Immature natural killer cell (primary cell): ENCODE measurements at places on chromosomes 3 and 15.

GRCh38 chr15:40307421-40308211, at the start of gene PLCB2:
PLCB2 (minus strand) TSS chr15:40307935; CDS start chr15:40307672, 263 bp downstream.
- DNase-seq = peak; percentile 74

GRCh38 chr3:134754768-134755559, 40.1 kb upstream of the EPHB1 start:
- no peak for DNase-seq

- DNase-seq = no peak
Observed at GRCh38 chr15:90970274-90970673, 15.6 kb downstream of the RCCD1 start.

- DNase-seq = no peak
Observed at GRCh38 chr3:22748453-22749045, 454.6 kb upstream of the UBE2E2 start.

- no peak for DNase-seq
Observed at GRCh38 chr3:183488343-183488742, 59.9 kb upstream of the MCF2L2 start.

DNA sequence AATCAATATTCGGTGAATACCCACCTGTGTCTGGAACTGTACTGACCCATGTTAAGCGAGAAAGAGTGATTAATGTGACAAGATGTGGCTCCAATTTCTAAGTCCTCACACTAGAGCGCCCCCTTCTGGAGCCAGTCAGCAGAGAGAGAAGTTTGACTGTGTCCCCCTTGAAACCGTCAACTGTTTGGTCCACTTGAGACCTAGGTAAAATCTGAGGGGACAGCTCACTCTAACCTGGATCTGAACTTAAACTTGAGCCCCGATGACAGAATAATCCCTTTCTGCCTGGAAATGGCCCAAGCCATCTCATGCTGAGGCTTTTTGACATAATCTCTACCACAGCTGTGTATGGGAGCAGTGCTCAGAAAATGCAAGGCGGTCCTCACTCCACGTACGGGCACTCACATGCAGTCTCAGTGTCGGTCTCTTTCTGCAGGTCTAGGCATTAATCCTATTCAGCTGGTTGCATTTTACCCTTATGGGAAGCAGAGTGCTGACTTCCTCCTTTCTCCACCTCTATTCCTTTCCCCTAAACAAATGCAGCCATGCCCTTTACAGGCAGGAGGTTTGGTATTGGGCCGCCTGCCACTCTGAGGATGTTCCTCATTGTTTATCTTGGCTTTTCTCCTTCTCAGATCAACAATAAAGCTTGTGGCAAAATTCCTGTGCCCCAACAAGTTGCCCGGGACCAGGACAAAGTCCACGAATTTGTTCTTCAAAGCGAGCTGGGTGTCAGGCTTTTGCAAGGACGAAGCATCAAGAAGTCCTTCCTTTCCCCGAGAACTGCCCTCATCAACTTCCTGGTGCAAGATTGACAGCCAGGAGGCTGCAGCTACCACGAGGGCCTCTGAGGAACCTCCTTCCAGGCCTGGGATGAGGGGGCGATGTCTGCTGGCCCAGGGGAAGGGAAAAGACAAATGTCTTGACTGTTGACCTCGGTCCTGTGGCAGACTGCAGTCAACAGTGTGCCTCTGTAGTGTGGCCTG, 47.5 kb upstream of the LIMD1 start:
- no peak for DNase-seq

DNA sequence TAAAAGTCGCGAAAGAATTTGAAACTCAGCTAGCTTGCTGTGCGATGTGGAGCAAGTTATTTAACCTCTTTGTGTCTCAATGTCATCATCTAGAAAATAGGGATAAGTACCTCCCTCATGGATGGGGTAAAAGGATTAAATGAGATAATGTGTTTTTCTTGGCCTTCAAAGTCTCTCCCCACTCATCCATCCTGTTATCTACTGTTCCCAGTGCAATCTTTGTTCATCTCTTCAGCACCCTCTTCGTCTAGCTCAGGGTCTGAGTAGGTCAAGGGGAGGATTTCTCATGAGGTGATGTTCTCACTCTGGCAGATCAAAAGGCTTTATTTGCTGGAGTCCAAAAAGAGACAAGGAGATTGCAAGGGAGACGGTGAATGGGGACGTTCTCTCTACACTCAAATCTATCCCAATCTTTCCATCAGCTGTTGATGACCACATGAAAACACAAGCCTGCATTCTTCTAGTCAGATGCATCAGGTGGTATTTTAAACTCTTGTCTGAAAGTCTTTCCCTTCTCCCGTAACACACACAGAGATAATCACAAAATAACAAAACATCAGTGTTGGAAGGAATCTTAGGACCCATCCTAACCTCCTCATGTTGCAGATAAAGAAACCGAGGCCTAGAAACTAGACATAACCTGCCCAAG, 1.3 kb downstream of the MESD start:
- no peak for DNase-seq

GRCh38 chr15:72978223-72978622, 74.0 kb upstream of the NEO1 start:
- no peak for DNase-seq

- no peak for DNase-seq
Observed at GRCh38 chr3:9133656-9134055, 115.8 kb downstream of the SRGAP3 start.

- DNase-seq = no peak
Observed at GRCh38 chr15:56208641-56209155, 35.0 kb downstream of the RFX7 start.

DNA sequence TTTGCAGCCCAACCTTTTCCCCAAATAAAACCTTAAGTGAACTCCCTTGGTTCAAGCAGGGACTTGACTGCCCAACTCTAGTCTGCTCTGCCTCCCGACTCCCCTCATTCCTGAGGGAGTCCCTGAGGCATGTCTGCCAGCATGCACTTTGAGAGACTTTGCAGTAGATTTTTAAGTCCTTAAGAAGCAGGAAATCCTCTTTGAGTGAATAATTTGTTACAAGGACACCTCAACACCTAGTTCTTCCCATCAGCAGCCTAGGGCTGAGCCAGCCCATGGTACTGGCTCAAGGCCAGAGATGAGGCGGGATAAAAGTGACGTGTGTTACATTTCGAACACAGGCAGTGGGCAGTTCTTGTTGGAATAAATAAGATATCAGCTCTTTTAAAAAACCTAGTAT, 204.3 kb upstream of the SLC2A2 start:
- no peak for DNase-seq

DNA sequence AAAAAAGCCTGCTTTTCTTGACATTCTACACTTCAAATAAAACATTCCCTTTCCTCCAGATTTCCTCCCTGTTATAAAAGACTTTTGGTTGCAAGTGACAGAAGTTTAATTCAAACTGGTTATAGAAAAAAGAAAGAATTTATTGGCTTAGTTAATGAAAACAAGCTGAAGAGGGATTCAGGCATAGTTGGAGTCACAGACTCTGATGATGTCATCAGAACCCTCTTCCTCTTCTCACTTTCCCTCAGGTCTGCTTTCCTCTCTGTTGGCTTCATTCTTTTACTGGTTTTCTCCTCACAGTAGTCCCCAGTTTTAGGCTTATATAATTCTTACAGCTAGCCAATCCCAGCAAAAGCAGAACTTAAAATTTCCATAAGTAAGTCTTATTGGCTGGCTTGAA, 32.0 kb upstream of the MBNL1 start:
- no peak for DNase-seq

- no peak for DNase-seq
Observed at GRCh38 chr15:82543160-82543559, 2.9 kb upstream of the RPS17 start.

DNA sequence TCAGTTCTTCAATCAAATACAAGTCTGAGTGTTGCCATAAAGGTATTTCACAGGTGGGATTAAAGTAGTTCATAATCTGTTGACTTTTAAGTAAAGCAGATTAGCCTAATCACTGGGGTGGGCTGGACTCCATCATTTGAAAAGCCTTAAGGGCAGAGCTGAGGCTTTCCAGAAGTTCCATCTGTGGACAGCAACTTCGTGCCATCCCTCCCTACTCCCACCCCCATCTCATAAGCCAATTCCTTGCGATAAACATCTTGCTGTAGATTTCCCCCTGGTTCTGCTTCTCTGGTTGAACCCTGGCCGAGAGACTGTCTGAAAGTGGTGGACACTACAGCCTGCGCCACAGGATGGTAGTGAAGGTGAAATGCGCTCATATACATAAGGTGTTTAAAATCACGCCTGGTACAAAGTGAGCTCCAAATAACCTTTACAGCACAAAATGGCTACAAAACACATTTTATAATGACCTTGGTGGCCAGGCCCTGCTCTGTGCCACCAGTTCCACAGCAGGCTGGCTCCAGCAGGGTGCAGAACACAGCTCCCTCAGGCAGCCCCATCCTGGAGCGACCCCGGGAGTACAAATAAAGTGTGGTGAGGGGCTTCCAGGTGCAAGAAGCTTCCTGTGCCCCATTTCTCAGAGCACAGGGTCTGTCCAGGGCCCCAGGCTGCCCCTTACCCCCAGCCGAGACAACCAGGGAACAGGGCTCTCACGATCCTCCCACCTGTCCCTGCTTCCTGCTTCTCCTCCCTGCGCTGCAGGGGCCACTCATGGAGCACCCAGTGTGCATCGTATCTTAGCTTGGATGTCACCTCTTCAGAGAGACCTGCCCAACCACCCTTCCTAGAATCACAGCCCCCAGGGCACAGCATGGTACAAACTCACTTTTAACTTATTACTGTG, 25.8 kb upstream of the GATA2 start:
- DNase-seq = no peak

DNA sequence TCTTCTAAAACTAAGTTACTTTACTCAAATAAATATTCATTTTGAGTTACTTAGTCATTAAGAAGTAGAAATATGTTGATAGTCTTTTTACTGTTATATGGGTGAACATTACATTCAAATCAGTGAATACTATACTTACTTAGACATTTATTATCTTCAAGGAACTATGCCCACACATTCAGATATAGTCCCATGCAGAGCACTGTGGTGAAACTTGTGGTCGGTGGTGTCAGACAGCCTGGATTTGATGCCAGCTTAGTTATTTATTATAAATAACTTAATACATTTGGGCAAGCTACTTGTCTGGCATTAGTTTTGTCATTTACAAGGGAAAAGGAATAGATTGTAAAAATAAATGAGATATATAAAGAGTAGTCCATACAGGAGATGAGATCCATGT, 149.5 kb downstream of the RAP2B start:
- no peak for DNase-seq

DNA sequence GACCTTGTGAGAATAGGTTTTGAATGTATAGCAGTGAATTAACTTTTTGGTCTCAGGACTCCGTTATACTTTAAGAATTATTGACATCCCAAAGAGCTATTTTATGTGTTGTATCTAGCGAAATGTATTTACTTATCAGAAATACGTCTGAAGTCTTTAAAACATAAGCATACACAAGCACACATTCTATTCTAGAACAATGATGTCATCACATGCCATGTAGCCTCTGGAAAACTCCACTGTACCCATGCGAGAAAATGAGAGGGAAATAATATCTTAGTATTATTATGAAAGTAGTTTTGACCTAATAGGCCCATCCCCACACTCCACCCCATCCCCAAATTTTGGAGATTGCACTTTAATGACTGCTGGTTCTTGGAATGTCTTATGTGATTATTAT, 1.5 kb downstream of the POLR2M start:
- DNase-seq = no peak

- no peak for DNase-seq
Observed at GRCh38 chr3:164539215-164539614, 539.1 kb downstream of the SI start.

GRCh38 chr3:16647668-16648067, 42.4 kb upstream of the DAZL start:
- DNase-seq = no peak

- DNase-seq = no peak
Observed at GRCh38 chr15:33587773-33588172, 277.0 kb downstream of the RYR3 start.

DNA sequence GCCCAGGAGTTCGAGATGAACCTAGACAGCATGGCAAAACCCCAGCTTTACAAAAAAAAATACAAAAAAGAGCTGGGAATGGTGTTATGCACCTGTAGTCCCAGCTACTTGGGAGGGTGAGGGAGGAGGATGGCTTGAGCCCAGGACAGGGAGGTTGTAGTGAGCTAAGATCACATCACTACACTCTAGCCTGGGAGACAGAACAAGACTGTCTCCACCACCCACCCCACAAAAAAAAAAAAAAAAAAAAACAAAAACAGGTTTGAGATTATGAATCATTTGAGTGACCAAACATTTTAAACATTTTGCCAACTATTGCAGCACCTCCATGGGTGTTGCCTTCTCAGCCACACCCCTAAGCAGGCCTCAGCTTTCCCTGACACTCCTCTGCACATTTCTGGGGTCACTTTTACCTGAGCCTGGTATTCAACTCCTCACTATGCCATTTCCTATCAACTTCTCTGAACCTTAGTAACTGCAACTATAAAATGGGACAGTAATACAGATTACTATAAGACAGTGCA, 41.8 kb downstream of the IL5RA start:
- DNase-seq = no peak

DNA sequence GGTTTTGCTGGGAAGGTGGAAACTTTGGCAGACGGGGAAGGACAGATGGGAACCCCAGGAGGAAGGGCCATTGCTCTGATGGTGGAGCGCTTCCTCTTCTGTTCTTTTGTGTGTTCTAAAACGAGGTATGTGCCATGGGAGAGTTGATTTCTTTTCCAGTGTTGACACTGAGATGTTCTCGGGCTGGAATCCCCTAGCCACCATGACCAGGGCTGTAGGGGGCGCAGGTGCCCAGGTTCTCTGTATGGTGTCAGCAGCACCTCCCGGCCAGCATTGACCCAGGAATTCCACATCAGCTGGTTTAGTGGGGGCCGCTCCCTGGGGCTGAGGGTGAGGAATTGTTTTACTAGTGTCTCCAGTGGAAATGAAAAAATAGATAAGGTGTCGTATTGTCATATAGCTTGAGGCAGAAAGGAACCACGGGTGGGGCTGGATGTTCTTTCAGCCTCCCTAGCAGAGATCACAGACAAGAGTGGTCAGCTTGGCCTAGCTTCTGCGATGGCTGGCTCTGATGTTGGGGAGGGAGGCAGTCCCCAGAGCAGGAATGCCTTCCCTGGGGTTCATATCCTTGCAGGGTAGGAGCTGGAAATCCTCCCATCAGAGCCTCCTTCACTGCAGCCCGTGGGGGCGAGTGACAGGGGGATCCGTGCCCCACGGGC, 34.2 kb upstream of the ACAD9 start:
- no peak for DNase-seq

DNA sequence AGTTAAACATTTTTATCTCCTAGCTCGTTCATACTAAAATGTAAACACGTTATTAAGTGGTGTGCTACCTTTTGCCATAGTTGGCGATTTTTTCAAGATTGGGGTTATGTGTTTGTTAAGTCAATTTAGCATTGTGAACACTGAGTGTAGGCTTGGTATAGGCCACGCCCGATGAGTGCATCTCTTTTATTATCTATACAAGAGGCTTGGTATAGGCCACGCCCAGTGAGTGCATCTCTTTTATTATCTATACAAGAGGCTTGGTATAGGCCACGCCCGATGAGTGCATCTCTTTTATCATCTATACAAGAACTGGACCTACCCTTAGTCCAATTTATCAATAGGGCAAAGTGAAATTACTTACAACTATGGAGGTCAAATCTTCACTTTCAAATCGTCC, 70.4 kb downstream of the NIPA2 start:
- no peak for DNase-seq
